HCEC 1CT (cell line): ENCODE measurements at places on chromosomes 16 and 17.

GRCh38 chr17:16107165-16107770 is 107.6 kb downstream of the TTC19 start:
- DNase-seq: no peak

DNA sequence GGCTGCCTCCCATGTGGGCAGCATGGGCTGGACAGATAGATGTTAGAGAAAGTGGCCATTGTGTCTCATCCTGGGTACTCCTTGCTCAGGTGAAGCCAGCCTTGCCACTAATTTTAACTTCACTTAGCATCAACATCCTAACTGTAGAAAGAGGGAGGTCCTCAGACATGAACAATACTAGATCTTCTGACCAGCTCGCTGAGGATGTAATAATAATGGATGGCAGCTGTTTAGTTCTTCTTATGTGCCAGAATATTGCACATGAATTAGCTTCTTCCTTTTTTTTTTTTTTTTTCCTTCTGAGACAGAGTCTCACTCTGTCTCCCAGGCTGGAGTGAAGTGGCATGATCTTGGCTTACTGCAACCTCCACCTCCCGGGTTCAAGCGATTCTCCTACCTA is 232.4 kb downstream of the CCDC182 start:
- no peak for DNase-seq

DNA sequence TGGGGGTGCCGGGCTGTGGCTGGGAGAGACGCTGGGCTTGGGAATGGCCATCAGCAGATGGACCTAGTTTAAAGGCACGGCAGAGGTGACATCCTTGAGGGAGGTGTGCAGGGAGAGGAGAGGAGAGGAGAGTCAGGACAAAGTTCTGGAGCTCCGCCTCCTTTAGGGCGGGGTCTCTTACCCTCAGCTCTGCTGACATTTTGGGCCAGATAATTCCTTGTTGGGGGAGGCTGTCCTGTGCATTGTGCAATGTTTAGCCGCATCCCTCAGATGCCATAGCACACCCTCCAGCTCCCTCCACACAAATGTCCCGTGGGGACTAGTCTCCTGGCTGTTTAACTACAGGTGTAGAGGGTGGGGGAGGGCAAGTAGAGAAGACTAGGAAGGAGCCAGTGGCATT is 48.3 kb downstream of the ARHGAP23 start:
- no peak for DNase-seq

GRCh38 chr17:223723-224471 is 42.4 kb upstream of the DOC2B start:
- no peak for DNase-seq

DNA sequence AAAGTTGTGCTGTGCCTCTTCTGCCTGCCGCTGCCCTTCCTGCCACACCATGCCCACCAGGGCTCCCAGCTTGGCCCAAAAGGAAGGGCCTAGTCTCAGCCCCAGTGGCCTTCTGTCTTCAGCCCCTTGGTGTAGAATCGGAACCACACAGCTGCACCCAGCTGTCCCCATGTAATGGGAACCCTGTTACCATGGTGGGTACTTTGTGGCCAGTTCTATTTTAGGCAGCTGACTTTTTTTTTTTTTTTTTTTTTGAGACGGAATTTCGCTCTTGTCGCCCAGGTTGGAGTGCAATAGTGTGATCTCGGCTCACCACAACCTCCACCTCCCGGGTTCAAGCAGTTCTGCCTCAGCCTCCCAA is 163.3 kb upstream of the GSE1 start:
- DNase-seq: no peak

GRCh38 chr16:19886073-19886941 is 1.7 kb upstream of the GPRC5B start:
- peak; percentile 71 for DNase-seq

DNA sequence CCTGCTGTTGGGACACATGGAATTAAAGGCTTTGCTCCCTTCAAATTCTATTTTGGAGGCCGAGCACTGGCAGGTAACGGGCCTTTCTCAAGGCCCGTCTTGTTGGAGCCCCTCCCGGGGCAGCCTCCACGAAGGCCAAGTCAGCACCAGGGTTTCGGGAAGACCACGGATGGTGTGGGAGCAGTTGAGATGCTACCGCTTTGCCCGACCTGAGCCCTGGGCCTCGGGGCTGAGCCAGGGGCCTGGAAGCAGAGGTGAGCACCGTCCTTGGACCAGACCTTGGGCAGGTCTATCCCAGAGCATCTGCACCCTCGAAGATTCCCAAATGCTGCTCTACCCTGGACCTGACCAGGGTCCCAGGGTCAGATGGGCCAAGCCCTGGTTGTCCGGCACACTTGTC is 23.0 kb downstream of the C17orf100 start:
- no peak for DNase-seq

DNA sequence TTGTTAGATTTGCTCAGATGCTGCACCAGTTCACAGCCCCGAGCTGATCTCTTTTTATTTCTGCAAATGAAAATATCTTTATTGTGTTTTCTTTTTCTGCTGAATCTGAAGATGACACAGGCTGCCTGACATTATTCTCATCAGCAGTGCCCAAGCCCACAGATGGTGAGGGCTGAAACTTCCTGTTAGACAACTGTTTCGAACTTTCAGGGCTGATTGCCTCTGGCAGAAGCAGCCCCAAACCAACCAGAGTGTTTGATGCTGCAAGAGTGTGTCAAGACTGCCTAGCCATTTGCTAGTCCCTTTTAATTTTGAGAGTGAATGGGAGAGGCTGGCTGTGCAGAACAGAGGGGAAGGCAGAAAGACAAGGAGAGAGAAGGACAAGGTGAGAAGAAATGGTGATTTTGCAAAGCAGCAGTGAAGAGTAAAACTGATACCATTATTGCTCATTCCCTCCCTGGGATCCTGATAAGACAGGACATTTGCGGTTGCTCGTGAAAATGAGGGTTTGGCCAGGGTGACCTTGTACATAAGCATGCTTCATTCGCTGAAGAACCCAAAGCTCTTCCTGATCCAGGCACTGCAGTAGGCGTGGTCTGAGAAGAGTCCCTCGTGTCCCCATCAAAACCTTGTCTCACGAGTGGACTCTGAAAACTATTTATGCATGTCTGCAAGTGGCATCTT is 77.2 kb downstream of the TMEM114 start:
- DNase-seq: no peak

GRCh38 chr16:27389272-27389961 is 12.6 kb upstream of the IL21R start:
- DNase-seq: no peak

DNA sequence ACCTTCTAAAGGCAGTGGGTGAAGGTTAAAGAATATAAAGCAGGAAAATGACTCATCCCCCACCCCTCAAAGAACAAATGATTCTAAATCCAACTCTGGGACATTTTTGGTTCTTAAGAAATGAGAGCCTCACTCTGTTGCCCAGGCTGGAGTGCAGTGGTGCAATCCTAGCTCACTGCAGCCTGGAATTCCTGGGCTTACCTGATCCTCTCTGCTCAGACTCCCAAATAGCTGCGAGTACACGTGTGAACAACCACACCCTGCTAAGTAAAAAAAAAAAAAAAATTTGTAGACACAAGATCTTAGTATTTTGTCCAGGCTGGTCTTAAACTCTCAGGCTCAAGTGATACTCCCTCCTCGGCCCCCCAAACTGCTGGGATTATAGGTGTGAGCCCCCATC is 298.8 kb upstream of the MAF start:
- no peak for DNase-seq

GRCh38 chr16:4291699-4292098 is 18.9 kb upstream of the TFAP4 start:
- no peak for DNase-seq

DNA sequence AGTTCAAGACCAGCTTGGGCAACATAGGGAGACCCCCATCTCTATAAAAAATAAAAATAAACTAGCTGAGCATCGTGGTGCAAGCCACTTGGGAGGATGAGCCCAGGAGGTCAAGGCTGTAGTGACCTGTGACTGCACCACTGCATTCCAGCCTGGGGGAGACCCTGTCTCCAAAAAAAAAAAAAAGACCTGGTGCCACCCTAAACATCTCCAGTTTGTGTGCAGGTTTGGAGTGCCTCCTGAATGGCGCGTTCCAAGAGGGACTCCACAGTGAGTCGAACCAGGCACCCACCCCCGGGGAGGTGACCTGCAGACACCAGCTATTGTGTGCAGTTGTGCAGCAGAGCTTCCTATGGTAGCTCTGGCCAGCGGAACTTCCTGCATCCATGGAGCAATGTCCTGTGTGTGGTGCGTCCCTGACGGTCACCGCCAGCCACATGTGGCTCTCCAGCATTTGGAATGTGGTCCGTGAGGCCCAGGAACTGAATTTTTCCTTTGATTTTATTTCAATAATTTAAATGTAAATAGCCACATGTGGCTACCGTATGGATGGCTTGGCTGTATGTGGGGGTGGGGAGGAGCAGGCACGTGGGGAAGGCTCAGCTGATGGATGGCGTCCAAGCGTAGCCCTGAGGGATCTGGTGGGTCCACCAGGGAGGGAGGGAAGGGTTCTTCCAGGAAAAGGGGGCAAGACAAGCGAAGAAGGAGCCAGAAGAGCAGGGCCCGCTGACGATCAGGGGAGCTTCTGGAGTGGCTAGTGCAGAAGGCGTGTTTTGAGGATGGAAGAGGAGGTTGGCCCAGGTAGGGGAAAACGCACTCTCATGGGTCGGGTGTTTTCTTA is 107.1 kb upstream of the GSE1 start:
- DNase-seq: no peak

- no peak for DNase-seq
Measured at GRCh38 chr16:31480851-31481536, 1.9 kb upstream of the SLC5A2 start.

- DNase-seq: no peak
Measured at GRCh38 chr17:46976626-46977270, 2.3 kb downstream of the RPRML start.

- no peak for DNase-seq
Measured at GRCh38 chr16:57593021-57593420, 35.4 kb upstream of the ADGRG1 start.

- DNase-seq: no peak
Measured at GRCh38 chr17:40023590-40024292, 8.5 kb downstream of the CSF3 start.

DNA sequence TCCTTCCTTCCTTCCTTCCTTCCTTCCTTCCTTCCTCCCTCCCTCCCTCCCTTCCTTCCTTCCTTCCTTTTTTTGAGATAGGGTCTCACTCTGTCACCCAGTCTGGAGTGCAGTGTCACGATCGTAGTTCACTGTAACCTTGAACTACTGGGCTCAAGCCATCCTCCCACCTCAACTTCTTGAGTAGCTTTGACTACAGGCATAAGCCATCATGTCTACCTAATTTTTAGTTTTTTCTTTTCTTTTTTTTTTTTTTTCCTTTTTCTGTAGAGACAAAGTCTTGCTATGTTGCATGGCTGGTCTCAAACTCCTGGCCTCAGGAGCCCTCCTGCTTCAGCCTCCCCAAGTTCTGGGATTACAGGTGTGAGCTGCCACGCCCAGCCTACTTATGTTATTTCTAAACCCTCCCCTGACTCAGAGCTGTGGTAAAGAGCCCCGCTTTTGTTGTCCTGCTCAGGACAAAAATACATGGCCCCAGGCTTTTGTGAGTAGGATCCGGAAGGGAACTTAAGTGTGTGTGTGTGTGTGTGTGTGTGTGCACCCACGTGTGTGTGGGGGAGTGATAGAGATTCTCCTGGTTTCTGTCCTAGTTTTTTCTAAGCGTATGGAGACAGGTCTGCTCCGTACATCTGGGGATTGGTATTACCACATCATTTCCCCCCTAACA is 67.1 kb downstream of the PRKCB start:
- no peak for DNase-seq

DNA sequence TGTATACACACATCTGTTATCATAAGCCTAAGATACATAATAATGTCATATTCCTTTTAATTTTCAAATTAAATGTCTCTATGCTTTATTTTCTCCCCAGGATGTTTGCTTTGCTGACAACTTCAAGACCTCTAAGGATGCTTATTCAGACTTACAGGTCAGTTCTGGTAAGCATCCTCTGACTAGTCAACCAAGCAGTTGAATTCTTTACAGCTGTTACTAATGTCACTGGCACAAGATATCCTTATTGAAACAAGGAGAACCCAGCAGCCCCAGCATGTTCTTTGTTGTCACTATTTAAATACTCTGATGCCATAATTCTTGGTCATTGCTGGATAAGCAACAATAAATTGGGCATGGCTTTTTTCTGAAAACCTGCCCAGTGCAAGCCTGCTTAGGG is 232.3 kb upstream of the PMFBP1 start:
- DNase-seq: no peak

DNA sequence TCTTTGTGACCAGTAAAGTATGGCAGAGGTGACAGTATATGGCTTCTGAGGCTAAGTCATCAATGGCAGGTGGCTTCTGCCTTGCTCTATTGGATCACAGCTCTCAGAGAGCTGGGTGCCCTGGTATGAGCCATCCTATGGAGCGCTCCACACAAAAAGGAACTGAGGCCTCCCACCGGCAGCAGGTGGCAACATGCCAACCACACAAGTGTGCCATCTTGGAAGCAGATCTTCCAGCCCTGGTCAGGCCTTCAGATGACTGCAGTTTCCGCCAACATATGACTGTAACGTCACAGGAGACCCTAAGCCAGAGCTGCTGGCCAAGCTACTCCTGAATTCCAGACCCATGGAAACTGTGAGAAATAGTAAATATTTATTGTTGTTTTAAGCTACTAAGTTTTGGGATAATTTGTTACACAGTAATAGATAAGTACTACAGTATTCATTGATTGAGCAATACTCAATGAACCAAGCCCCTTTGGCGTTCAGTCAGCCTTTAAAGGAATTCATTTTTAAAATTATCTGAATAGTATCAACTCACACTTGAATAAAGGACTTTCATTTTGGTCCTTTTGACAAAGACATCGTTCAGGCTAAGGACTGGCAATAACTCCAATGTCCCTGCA is 69.4 kb upstream of the LHX1 start:
- no peak for DNase-seq

DNA sequence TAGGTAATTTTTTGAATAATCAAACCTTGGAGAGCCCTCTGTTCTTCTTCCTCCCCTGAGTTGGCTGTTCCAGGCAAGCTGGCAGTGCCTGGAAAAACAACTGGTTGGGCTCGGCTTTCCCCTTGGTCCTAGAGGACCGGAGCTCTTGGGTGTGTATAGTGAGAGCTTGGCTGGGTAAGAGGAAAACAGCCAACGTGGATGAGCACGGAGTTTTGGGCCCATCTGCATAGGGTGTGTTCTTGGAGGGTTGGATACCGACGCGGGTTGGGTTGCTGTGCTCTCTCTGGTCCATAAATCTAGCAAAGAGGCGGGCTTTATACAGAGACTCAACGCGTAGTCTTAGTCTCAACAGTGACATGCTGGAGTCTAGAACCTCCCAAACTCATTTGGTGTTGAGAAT is 23.2 kb downstream of the ITGB3 start:
- peak; percentile 57 for DNase-seq

- DNase-seq: no peak
Measured at GRCh38 chr17:82667668-82668000, 19.4 kb upstream of the WDR45B start.

- DNase-seq: no peak
Measured at GRCh38 chr16:10931134-10931533, 11.1 kb downstream of the DEXI start.

- DNase-seq: no peak
Measured at GRCh38 chr17:71455219-71455618, 665.6 kb upstream of the SOX9 start.

DNA sequence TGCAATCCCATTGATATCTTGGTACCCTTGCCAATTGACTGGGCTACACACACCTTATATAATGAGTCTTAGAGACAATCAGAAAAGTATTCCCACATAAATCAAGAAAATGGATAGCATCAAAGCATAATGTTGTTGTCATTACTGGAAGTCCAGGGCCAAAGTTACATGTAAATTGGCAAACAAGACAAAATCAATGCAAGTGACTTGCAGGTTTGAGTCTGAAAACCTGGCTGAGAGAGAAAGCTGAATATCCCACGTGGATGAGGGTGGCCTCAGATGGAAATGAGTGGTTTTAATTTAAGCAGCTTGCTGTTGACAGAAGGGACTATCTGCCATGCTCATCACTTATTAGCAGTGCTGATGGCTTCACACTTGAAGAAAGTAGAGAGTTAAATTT is 324.0 kb upstream of the MON1B start:
- DNase-seq: no peak
